ENCODE measurements at places on chromosomes 1 and 21.

- no peak for DNase-seq
Measured at GRCh38 chr1:176950736-176951324, 213.7 kb downstream of the ASTN1 start.

- DNase-seq = no peak
Measured at GRCh38 chr21:32463367-32463766, 50.9 kb downstream of the EVA1C start.

DNA sequence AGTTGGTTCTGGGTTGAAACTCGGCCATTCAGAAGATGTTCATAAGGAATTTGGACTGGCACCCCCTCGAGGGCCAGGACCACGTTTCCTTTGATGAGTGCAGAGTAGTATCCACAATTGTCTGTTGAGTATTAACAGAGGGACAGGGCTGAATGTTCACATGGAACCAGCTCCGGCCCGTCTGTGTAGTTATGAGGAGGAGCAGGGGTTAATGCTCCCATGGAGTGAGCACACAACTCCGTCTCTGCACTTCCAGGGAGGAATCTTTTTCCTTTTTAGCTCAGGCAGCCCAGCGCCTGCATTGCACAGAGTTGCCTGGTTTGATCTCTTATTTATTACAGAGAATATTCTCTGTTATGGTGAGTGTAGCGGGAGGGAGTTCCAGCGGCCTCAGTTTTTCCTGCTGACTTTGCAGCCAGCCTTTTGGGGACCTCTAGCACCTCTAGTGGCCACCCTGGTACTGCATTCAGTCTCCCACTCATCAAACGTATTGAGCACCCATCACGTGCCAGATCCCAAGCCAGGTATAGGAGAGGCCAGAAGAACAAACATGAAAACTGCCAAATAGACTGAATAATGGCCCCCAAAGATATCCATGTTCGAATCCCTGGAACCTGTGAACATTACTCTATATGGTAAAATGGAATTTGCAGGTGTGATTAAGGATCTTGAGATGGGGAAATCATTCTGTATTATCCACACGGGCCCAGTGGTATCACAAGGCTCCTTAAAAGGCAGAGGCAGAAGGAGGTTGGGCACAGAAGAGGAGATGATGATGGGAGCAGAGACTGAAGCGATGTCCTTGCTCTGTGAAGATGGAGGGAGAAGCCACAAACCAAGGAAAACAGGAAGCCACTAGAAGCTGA is 167.7 kb upstream of the CSF3R start:
- DNase-seq = no peak

- no peak for DNase-seq
Measured at GRCh38 chr21:24941316-24942185, 665.7 kb downstream of the MRPL39 start.
